Left ventricle myocardium inferior (tissue), 1 donor: ENCODE measurements at places on chromosomes 1 and 21. TPM values are rescaled to one million over a fixed set of nuclear protein-coding genes. Genes with fewer than 3 reads are reported as not detected.
A peak's percentile ranks its signal among the peaks of the same experiment; 100 is the strongest.

CDK18 gene
- total RNA-seq, result 179 TPM

INAVA gene
- 0.05 TPM for total RNA-seq

DNA sequence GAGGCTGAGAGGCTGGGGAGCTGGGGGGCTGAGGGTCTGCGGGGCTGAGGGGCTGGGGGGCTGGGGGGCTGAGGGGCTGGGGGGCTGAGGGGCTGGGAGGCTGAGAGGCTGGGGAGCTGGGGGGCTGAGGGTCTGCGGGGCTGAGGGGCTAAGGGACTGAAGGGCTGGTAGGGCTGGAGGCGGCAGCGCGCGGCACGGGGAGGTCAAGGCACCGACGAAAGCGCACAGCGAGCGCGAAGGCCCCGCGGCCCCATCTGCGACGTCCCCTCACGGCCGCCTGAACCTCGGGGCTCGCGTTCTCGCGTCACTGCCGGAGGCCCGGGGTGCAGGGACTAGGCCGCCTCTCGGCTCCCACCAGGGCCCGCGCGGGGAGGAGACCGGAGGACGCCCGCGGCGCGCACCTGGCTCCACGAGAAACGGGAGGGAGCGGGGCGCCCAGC lies 356 bp downstream of the INTS11 start:
- DNase-seq, result no peak

DNA sequence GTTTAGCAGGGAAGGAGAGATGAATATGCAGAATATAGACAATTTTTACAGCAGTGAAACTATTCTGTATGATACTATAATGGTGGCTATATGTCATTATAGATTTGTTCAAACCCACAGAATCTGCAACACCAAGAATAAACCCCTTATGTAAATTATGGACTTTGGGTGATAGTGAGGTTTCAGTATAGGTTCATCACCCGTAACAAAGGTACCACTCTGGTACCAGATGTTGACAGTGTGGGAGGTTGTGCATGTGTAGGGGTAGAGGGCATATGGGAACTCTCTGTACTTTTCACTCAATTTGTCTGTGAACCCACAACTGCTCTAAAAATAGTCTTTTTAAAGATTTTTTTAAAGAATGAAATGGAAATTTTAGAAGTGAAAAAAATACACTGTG lies 29.9 kb upstream of the PRDX6 start:
- DNase-seq, result no peak

GRCh38 chr21:45407629-45408247 lies 2.8 kb downstream of the COL18A1 start:
- peak; percentile 15 for DNase-seq

DNA sequence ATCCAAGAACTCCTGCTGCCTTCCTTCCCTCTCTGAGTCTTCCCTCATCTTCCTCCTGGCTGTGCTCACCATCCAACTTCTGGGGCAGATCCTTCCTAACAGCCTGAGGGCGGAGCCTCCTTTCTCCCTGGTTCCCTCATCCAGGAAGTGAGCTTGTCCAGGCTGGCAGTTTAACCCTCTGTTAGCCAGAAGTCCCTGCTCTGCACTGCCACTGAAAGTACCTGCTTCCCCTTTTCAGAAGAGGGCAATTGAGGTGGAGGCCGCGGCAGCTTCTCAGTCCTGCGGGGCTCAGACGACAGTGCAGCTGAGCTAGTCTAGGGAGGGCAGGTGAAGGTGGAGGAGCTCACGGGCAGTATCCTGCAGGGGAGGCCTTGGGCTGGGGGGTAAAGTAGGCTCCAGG lies 149.1 kb downstream of the FCRL5 start:
- no peak for DNase-seq

DNA sequence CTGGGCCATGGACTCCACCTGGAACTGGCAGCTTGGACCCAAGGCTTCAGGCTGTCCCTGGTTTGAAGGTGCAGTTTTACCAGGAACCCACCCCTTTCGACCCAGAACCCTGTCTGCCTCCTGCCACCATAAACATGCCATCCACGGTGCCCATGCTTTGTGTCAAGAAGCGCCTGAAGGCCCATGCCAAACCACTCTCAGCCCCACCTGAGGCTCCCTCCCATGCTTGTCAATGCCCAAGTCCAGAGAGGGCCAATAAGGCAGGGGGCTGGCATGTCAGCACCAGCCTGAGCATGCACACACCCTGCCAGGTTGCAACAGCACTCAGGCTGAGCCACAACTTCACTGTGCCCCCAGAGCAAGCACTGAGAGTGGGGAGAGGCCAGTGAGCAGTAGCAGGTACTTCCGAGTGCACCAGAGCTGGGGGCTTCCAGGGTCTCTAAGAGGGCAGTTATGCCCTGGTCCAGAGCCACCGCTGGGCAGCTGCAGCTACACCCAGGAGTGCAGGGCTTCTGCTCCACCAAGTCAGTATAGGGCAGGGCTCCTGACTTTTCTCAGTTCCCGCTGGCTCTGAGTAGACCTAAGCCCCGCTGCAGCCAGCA lies 1256.0 kb downstream of the AMY1C start:
- DNase-seq, result no peak

GRCh38 chr1:40844079-40844478 lies 18.1 kb downstream of the CITED4 start:
- no peak for DNase-seq

OR10Z1 gene
- not detected for total RNA-seq

DNA sequence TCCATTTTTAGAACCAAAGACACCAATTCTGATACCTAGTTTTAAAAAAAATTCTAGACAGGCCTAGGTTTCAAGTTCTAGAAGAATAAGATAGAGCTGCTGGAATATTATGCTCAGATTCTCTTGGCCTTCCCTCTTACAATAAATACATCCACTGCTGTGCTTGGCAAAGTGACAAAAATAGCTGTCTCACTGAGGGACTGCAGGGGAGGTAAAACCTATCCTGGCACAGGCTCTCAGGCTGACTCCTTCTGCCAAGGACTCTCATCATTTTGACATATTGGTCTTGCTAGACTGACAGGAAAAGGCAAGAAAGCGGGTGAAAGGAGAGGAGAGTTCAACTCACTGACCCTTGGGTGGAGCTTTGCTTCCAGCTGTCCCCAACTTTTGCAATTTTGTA lies 197.0 kb upstream of the LHX8 start:
- no peak for DNase-seq

SPRR2B gene
- not detected for total RNA-seq

DNA sequence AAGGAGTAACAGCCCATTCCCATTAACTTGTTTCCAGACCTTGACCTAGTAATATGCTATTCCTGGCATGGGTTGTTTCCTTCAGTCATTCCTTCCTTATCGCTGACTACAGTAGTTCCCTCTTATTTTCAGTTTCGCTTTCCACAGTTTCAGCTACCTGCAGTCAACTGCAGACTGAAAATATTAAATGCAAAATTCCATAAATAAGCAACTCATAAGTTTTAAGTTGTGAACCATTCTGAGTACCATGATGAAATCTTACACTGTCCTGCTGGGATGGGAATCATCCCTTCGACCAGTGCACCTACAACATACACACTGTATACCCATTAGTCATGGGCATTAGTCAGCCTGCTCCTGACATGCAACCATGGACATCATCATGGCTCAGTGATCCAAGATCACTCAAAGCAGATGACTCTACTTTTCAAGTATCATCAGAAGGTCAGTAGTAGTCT lies 66.7 kb downstream of the CCDC30 start:
- no peak for DNase-seq

- no peak for DNase-seq
These were observed 7.4 kb downstream of the PIGM start for GRCh38 chr1:160024195-160024905.
